Naive B cell (primary cell): ENCODE measurements at places on chromosomes 7 and 10.

DNA sequence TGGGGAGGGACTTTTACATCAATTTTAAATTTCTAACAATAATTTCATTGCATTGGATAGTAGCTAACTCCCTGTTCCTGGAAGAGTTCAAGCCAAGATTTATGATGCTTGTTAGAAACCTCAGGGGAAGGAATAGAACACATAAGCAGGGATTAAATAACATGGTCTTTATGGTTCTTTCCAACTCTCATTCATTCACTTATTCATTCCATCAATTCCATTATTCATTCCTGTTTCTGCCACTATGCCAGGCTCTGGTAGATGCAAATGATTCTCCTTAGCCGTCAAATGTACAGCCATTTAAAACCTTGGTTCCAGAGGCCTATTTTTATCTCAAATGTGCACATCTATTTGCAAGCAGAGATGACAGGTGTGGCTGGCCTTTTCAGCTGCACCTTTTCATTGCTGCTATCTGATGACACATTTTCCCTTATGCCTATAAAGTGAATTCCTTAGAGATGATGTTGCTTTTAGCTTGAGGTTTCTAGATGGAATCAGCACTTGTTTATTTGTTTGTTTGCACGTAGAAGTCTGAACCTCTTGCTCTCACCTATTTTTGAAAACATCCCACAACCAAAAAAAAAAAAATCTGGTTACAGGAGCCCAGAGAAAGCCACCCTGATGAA is 205.7 kb upstream of the IGFBP3 start:
- DNase-seq, result no peak

GRCh38 chr7:78165854-78166253 is 367.3 kb downstream of the PHTF2 start:
- DNase-seq, result no peak

DNA sequence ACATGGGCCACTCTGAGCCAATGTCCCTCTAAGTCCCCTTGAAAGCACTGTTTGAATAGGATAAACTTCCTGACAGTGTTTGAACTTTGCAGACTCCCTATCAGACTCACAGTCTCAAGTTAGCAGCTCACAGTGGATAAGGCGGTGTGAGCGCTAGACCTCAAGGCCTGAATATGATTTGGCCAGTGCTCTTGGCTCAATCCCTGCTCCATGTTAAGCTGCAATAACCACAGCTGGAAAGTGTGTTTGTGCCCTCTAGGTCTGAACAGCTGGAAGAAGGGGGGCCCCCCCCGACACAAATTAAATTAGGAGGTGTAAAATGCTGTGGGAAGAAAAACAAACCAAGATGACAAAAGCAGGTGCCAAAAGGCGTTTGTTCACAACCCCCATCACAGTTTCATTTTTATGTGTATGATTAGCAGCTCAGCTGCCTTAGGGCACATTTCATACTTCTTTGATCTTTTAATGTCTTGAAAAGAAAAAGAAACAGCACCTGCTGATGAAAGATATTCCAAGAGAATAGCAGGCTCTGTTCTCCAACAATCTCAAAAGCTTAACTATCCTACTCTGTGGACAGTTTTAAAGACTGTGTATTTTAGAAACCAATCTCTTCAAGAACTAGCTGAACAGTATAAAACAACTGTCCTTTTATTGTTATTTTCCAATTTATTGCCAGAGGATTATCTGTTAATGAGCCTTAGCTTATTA is 167.6 kb downstream of the SNX13 start:
- no peak for DNase-seq

DNA sequence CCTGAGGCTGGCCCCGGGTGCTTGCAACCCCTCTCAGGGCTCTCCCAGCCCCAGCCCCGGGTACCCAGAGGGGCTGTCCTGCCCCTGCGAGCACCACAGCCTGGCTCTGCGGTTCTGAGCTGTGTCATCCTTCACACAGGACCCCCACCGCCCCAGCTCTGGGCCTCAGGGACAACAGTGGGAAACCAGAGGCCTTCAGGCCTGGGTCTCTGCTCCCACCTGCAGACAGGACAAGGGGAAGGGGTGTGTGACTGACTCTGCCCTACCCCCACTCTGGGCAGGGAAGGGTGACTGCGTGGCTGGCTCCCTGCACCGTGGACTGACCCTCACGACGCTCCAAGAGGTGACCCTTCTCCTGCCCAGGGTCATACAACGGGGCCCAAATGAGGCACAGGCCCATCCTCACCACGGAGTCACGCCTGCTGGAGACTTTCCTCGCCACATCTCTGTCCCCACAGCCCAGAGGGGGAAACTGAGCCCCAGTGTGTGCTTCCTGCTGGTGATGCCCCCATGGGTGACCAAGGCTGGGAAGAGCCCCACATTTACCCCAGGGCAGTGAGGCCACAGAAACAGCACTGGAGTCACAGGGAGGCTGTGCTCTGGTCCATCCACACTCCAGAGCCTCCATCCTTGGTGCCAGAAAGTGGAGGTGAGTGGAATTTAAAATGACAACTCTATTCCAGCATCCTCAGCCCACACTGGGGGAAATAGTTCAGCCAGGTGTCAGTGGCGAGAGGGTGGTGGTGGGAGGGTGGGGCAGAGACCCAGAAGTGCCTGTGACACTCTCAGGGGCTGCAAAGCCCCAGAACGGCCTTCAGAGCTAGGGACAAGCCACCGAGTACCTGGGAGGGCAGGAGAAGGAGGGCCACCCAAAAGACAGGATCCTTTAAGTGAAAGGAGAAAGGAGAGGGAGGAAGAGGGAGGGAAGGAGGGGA is 13.6 kb downstream of the CAMK2B start:
- DNase-seq, result no peak

- DNase-seq, result no peak
Observed at GRCh38 chr10:43249962-43250614, 16.8 kb downstream of the RASGEF1A start.

DNA sequence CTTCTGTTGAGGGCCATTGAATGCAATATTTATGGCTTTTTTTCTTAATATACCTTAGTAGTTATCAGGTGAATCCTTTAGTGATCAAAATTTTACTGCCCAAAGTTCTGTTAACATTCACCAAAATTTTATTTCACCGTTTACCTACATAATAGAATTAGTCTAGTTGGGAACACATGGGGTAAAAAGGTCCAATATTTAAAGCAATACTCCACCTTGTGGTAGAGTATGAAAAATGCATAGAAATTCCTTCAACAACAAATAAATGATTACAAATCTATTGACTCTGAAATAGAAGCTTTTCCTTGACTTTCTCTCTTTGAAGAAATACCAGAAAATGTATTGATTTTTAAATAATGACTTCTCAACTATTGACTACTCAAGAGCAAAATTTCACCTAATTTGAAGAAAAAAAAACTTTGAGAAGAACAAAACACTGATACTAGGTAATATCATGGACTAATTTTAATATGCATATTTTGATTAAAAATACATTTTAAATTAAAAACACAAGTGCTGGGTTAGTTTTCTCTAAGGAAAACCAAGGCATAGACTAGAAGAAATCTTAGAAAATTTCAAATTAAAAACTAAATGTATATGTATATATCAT is 43.3 kb downstream of the POLR1F start:
- DNase-seq, result peak; percentile 24

DNA sequence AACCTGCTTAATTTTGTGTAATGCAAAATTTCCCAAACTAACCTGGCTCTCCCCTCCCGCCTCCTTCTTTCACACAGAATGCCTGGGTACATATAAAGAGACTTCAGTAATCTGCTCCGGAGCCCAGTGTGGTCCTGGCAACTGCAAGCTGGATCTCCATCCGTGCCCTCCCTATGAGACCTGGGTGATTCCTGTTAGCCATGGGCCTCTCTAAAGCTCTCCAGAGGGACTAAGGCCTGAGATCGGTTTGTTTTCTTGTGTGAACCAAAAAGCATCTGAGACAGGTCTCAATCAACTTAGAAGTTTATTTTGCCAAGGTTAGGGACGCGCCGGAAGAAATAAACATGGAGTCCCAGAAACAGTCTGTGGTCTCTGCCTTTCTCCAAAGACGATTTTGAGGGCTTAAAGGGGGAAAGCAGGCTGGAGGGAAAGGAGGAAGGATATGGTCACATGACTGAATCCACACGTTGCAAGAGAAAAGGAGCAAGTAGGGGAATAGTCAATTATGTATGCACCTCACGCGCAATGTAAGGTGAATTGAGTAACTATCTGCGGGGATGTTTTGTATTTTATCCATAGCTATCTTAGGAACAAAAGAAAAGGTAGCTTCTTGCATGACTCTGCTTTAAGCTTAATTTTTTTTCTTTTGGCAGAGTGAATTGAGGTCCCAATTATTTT is 46.2 kb upstream of the CCDC3 start:
- no peak for DNase-seq

- no peak for DNase-seq
Observed at GRCh38 chr7:37245590-37245989, 203.1 kb downstream of the ELMO1 start.

GRCh38 chr7:41047789-41048191 is 655.1 kb downstream of the INHBA start:
- DNase-seq, result no peak

DNA sequence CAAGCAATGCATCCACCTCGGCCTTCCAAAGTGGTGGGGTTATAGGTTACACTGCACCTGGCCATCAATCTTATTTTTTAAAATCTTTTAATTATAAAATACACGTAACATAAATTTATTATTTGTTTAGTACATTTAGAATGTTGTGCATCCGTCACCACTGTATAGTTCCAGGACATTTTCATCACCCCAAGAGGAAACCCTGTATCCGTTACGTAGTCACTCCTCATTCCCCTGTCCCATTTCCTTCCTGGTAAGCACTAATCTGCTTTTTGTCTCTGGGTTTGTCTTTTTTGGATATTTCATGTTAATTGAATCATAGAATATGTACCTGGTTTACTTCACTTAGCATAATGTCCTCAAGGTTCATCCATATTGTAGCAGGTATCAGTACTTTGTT is 51.2 kb downstream of the MAPK8 start:
- no peak for DNase-seq

GRCh38 chr7:133288970-133289369 is 36.1 kb downstream of the EXOC4 start:
- DNase-seq, result no peak

DNA sequence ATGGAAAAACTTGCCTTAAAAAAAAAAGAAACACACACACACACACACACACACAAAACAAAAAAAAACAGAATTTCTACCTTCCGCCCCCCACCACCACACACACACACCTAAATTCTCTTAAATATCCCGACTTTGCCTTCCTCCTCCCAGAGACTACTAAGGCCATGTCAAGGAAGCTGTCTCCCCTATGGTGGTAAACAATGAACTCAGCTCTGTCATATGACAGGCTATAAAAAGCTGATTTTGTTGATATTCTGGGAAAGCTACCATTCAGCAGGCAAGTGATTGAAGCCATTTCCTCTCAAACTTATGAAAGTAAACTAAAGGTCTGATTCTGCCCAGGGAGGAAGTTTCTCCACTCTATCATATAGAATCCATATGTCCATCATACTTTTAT is 471.0 kb downstream of the GFRA1 start:
- DNase-seq, result no peak

DNA sequence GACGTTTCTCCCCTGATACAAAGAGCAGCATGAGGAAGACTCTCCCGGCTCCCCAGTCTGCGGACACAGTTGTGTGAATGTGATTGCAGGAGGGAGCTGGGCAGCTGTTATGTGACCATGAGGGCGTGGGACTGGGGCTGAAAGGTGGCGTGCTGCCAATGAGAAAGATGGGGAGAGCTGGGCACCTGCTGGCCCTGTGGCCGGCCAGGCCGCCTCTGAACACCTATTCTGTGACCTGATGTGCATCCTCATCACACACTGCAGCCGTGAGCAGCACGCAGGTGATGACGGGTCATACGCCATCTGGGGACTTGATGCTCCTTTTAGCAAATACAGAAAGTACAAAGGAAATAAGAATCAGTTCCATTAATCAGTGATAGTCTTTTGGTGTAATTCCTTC is 86.9 kb downstream of the MGMT start:
- DNase-seq, result no peak

GRCh38 chr10:79179957-79180309 is 111.2 kb downstream of the ZMIZ1 start:
- DNase-seq, result no peak

DNA sequence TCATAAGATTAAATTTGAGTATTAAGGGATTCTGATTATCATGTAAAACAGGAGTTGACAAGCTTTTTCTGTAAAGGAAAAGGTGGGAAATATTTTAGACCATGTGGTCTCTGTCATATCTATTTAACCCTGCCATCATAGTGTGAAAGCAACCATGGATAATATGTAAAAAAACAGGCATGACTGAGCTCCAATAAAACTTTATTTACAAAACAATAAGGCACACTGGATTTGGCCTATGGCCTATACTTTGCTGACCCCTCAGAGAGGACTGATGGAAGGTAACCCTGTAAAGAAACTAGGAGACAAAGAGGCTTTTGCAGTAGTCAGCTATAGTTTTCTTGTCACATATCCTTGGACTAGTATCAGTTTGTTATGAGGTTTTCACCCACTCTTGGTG is 130.5 kb upstream of the CDK13 start:
- DNase-seq, result no peak
